Caki2 (cell line): ENCODE measurements at places on chromosomes 2 and 18. TPM values are rescaled to one million over a fixed set of nuclear protein-coding genes. Genes with fewer than 3 reads are reported as not detected.

The LRP1B gene
- total RNA-seq, result 0.14 TPM in 1 of 2 replicates, not detected in the other

The EFEMP1 gene
- total RNA-seq, result 10.0 TPM in 2 replicates

The KLHL14 gene
- 1.6 and 2.2 TPM in 2 replicates for total RNA-seq

The SLC38A11 gene
- total RNA-seq, result 0.09 TPM in 1 of 2 replicates, not detected in the other

The SNED1 gene
- total RNA-seq, result not detected in 2 replicates

The ERFE gene
- total RNA-seq, result 39.5 and 53.4 TPM in 2 replicates

The GULP1 gene
- total RNA-seq, result 144 and 172 TPM in 2 replicates

The KCNF1 gene
- 0.17 TPM in 1 of 2 replicates, not detected in the other for total RNA-seq

The SLC19A3 gene
- 0.52 and 1.0 TPM in 2 replicates for total RNA-seq

The PROKR1 gene
- total RNA-seq, result not detected in 2 replicates

The DOK1 gene
- total RNA-seq, result 19.7 and 21.9 TPM in 2 replicates
